Fibroblast of gingiva (primary cell): ENCODE measurements at places on chromosomes 1 and 21.

- no peak for DNase-seq
Observed at GRCh38 chr1:111837393-111837792, 81.7 kb downstream of the DDX20 start.

DNA sequence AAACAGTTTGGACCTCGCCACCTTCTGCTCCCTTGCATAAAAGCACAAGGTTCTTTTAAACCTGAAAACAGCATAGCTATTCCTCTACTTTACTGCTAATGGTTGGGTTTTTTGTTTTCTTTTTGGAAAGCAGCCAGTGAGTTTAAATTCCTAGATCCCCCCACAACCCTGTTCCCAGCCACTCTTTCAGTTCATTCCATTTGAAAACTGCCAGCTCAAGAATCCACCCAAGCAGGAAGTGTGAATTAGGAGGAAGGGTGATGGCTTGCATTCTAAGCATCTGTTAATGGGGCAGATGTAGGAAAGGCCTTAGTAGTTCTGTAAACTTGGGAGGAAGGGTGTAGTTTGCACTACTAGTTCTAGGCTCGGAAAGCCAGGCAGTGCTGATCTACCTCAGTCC is 172.9 kb upstream of the HOOK1 start:
- no peak for DNase-seq

- no peak for DNase-seq
Observed at GRCh38 chr1:210920258-210920657, 213.7 kb downstream of the KCNH1 start.

- DNase-seq: no peak
Observed at GRCh38 chr1:59682396-59683080, 132.2 kb upstream of the HOOK1 start.

- no peak for DNase-seq
Observed at GRCh38 chr1:21961337-21961736, 15.5 kb upstream of the CELA3B start.

DNA sequence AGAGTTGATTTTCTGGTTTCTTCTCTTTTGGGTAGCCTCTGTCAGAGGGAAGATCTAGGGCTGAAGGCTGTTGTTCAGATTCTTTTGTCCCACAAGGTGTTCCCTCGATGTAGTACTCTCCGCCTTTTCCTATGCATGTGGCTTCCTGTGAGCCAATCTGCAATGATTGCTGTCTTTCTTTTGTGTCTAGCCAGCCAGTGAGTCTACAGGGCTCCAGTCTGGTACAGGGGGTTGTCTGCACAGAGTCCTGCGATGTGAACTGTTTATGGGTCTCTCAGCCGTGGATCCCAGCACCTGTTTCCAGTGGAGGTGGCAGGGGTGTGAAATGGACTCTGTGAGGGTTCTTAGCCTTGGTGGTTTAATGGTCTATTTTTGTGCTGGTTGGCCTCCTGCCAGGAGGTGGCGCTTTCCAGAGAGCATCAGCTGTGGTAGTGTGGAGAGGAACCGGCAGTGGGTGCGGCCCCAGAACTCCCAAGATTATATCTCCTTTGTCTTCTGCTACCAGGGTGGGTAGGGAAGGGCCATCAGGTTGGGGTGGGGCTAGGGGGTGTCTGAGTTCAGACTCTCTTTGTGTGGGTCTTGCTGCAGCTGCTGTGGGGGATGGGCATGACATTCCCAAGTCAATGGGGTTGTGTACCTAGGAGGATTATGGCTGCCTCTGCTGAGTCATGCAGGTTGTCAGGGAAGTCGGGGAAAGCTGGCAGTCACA is 81.3 kb upstream of the C21orf91 start:
- DNase-seq: no peak

- no peak for DNase-seq
Observed at GRCh38 chr21:39041816-39042215, 141.4 kb downstream of the PSMG1 start.

GRCh38 chr1:14962407-14962806 is 191.1 kb upstream of the TMEM51 start:
- no peak for DNase-seq

DNA sequence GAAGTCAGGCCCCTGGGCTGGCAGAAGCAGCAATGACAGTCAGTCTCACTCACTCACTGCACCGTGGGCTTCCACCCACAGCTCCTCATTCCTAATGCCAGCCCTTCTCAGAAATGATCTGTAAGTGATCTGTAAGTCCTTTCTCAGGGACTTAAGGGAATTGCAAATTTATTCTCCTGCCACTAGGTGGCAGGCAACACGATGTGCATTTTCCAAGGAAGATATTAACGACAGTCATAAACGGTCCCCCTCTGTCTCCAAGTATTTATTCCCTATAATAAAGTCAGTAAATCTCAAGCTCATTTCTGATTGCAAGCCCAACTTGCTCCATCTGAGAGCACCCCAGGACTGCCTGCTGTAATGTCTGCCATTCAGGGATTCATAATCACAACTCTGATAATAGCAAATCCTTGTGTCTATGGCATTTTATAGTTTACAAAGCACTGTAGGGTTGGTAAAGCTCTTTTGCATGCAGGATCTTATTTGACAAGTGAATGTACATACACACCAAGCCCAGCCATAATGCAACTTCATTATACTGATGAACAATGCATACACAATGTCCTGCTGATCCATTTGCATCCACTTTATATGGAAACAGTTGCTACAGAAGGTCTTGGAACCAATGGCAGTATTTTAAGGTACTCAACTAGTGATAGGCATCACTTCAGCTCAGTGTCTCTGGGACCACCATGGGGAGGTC is 380.5 kb upstream of the CAMK1G start:
- DNase-seq: peak; percentile 49

DNA sequence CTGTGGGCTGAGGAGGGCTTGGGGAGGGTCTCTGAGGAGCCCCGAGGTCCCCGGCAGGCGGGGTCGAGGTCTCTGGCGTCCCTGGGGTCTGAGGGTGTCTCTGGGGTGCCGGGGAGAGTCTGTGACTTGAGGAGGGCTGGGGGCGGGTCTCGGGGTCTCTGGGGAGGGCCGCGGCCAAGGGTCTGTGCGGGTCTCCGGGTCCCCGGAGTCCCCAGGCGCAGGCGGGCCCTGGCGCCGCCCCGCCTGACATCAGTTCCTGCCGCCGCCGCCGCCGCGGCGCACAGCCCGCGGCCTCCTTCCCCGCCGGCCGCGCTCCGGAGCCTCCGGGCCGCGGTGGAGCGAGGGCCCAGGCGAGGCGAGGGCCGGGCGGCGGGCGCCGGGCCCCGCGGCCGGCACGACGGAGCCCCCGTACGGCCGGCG is at the start of gene PLEKHM2:
PLEKHM2 (plus strand) TSS at position 279 of the 420 bp plus-strand sequence. CDS start 239 bp downstream, outside the sequence.
- peak; percentile 54 for DNase-seq

- no peak for DNase-seq
Observed at GRCh38 chr1:168408539-168408865, 127.8 kb downstream of the TBX19 start.

DNA sequence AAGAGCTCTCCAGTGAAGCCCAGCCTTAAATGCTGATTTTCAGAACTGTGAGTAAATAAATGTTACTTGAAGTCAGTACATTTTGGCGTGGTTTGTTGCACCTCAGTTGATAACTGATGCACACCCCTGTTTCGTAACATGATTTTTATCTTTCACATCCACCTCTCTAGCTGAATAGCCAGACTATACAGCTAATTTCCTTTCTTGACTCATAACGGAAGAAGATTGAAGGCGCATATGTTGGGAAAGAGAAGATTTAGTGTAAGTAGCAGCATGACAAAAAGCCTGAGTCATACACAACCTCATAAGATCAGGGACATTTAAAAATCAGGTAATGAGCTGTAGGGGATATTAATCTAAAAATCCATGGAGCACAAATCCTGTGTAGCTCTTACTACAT is 716.2 kb upstream of the ZP4 start:
- DNase-seq: no peak

DNA sequence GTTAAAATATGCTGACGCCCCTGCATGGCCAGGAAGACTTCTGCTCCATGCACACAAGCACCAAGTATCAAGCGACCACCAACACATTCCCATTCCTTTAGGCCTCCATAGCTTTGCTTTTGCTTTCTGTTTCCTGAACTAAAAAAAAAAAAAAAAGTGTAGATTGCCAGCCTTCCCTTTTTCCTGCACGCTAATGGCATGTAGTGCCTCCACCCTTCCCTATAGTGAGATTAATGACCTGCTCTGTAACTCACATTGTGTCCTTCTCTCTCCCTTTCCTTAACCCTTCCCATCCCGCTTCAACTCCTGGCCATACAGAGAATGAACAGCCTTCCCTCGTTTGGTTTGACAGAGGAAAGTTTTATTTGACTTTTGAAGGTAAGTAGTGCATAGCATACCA is 57.1 kb upstream of the DYNLT5 start:
- no peak for DNase-seq

DNA sequence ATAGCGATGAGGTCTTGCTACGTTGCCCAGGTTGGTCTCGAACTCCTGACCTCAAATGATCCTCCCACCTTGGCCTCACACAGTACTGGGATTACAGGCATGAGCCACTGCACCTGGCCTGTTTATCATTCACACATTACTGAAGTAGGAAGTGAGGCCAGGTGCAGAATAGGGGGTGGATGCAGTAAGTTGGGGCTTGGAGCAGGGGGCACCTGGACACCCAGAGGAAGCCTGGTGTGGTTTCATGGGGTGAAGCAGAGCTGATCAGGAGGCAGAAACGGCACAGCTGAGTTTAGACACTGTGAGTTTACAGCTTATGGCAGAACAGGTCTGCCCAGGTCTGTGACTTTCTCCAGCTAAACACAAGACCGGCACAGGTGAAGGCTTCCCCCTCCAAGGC is 4.9 kb downstream of the CDA start:
- DNase-seq: no peak

- DNase-seq: peak; percentile 21
Observed at GRCh38 chr21:31667639-31668038, 8.1 kb downstream of the SOD1 start.

DNA sequence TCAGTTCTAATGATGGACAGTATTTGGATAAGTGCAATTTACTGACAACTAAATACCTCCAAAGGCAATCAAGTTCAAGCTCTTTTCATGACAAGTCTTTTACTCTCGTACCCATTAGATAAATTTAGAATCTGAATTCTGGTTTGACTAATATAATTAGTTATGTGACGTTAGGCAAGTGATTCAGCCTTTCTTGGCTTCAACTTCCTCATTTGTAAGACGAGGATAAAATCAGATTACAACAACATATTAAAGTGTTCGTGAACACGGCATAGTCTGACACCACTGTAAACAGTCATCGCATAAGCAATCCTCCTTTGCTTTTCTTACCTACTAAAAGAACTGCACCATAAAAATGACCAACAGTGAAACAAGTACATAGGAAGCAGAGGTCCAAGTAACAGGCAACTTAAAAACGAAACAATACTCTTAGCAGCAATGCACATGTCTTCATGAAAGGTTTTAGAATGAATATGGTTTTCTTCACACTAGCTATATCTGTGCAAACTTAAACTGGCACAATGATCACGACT is 25.7 kb downstream of the COA6 start:
- DNase-seq: peak; percentile 59

DNA sequence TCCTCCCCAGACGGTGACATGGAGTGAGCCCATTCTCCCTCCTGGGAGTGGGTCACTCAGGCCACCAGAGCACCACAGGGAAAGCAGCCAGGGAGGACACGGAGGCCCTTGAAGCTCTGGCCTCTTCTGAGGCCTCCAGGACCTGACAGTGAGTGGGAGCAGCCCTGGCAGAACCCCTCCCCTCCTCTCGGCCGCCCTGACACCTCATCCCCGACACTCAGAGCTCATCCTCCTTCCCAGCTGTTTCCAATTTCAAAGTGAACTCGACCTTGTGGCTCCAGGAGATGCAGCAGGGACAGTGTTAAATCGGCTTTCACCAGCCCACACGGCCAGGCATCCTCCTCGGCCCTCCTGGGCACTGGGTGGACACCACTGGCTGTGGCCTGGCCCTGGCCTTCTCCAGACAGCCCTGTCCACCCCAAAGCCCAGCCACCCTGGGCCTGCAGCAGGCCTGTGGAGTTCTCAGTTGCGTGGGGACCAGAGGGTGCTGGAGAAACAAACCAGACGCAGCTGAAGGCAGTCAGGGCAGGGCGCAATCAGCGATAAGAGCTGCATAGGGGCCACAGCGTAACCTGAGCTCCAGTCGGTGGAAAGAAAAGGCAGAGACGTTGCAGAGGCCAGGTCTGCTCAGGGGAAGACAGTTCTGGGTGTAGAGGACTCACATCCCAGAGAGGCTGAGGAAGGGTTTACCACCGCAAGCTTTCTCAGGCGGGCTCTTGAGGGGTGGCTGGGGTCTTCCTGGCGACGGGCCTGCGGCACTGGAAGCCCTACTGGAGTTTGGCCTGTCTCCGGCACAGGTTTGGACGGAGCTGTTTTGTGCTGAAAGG is 27.1 kb downstream of the FTCD start:
- peak; percentile 39 for DNase-seq

- no peak for DNase-seq
Observed at GRCh38 chr1:239321877-239322276, 64.5 kb upstream of the CHRM3 start.

GRCh38 chr21:40060083-40060677 is 192.9 kb downstream of the PCP4 start:
- DNase-seq: no peak

GRCh38 chr1:204413170-204413535 is 1.5 kb upstream of the PPP1R15B start:
- no peak for DNase-seq

- DNase-seq: no peak
Observed at GRCh38 chr1:27981145-27981544, 21.4 kb downstream of the XKR8 start.

DNA sequence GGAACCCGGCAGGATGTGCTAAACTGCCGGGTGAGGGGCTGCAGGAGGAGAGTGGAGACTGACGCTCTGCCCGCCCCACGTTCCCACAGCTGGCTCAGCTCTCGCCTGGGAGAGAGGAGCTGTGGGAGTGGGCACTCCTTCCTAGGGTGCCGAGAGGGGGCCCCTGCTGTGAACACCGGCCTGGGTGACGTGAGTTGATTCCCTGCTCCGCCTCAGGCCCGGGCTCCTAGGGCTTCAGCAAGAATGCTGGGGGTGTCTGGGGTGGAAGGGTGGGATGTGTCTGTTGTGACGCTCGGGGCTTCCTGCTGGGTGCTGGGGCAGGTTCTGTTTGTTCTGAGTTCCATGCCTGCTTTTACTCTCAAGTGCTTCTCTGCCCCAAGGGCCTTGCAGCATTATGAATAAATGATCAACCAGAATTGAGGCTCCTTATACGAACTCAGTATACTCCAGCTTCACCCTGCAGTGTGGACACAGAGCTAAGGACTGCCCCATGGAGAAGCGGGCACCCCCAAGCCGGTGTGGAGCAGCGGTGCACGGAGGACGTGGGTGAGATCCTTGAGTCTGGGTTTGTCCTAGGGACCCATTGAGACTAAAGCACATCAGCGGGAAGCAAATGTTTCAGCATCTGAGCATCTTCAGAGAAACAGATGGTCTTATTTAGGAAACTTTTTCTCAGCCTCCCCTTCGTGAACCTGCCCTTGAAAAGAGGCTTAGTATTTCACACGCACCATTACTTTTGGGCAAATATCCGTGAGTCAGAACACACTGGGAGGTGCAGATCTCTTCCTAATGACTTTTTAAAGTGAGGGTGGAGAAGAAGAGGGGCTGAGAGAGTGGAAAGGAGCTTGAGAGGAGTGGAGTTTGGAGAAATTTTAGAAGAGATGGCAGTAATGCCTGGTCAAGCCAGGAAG is 41.7 kb downstream of the SYT6 start:
- no peak for DNase-seq

- DNase-seq: no peak
Observed at GRCh38 chr1:159938211-159938852, 7.1 kb downstream of the IGSF9 start.

- no peak for DNase-seq
Observed at GRCh38 chr1:71809085-71809484, 473.3 kb downstream of the NEGR1 start.
